NCI-H187 (cell line): ENCODE measurements at places on chromosomes 7 and 10.

GRCh38 chr10:9357471-9357870, 1303.0 kb downstream of the GATA3 start:
- DNase-seq: no peak

- no peak for DNase-seq
These were observed 293.7 kb downstream of the FZD1 start for GRCh38 chr7:91557789-91558404.

GRCh38 chr7:51209426-51209825, 107.2 kb downstream of the COBL start:
- no peak for DNase-seq

DNA sequence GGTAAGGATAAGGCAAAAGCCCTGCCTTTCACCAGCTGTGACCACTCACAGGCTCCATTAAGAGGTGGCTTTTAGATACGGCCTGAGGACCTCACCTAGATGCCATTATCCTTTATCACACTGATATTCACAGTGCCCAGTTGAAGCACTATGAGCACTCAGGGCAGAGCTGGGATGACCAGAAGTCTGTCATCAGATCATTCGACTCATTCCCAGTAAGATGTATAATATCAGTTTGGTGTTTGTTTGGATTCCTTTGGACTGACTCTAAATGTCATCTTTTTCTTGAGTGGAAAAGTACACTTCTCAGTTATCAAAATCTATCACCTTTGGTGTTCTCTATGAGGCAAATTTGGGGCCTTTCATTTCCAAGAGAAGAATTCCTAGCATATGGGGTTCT, 18.7 kb downstream of the CCDC136 start:
- no peak for DNase-seq

DNA sequence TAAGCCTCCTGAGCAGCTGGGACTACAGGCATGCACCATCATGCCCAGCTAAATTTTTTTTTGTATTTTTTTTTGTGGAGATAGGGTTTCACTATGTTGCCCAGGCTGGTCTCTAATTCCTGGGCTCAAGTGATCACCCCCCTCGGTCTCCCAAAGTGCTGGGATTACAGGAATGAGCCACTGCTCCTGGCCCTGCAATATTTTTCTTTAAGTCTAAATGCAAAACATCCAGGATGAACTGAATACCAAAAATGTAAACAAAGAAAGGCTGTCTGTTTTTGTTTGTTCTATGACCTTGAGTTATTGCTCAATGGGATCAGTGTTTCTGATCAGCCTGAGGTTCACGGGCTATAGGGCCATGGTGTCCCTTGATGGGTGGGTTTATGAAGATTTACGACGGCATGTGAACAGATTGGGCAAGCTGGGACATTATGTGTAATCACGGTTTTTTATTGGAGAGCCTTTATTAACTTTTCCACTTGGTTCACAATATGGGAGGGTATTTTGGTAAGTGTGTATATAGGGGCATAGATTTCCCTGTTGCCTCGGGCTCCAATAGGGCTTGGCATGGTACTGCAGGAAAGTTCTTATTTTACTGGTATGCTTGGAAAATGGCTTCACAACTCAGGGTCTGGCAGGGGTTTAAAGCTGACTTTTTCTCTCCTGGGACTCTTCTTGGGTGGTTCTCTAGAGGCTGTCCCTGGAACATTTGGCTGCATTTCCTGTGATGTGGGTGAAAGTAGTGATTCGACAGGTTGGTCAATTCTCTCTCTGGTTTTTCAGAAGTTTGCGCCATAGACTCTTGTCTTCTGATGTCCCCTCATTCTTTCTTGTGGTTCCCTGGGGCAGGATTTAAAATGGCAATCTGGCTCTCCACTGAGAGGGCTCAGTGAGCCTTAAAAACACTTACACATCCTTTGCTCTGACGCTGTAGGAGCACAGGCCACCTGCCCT, 41.6 kb downstream of the MRPS33 start:
- DNase-seq: no peak

DNA sequence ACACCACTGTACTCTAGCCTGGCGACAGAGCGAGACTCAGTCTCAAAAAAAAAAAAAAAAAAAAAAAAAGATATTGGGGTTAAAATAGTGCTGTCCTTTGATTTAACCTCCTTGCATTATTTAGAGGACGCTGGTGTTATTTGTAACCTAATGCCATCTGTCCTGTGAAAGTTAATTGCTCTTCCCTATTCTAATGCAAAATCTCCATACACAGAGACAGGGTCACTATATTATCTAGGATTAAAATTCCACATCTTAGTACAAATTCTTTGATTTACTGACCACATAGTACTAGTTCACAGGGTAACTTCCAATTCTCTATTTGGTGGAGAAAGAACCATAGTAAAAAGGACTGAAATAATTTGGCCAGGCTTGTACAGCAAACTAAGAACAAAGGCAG, 184.2 kb upstream of the STEAP4 start:
- no peak for DNase-seq
